Testis (tissue), 5 donors: ENCODE measurements at places on chromosomes 2 and 18. TPM values are rescaled to one million over a fixed set of nuclear protein-coding genes. Genes with fewer than 3 reads are reported as not detected.

DNA sequence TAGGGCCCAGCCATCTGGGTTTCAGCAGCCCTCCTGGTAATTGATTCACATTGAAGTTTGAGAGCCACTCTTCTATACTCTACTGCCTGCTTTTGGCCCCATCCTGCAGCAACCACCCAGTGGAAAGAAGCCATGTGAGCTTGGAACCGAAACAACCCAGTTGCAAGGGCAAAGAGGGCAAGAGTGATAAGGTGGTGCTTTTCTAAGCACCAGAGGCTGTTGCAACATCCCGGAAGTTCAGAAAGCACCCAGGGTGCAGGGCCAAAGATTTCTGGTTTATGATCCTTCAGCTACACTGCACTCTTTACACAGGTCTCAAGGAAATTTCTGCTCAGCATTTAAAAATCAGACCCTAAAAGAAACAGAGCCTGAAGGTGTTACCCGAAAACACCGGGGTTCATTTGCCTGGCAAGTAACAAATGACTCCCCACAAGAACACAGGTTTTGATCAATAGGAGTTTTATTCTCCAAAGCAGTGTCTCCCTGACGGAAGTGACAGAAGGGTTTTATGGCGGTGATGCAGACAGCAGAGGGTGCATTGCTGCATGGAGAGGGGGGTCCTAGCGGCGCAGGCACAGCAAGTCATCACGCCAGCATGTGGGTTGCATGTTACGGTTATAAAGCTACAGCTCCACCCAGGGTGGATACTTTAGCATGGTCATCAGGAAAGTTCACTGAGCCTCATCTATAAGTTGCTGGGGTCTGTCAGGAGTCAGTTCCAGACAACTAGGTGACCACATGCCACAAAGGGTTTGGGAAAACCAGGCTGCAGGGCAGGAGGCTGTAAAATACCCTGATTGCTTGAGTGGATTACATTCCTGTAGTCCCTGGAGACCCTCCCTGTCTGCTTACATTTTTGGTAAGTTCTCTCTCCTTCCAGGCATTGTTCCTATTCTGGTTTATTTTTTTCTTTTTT lies 28.8 kb upstream of the TMEM37 start:
- H3K4me3 ChIP-seq: no peak overlapping the region
- DNase-seq: no peak
- H3K4me1 ChIP-seq: no peaks in the 10 kb centered on the region
- H3K27ac ChIP-seq: no peak overlapping the region
- no peaks in the 10 kb centered on the region for H3K27me3 ChIP-seq

The AGXT gene
- not detected for total RNA-seq

GRCh38 chr2:163213661-163214081 lies 375.1 kb upstream of the KCNH7 start:
- no peak overlapping the region for H3K27ac ChIP-seq
- no peaks in the 10 kb centered on the region for H3K36me3 ChIP-seq
- no peak overlapping the region for H3K4me3 ChIP-seq
- H3K4me1 ChIP-seq: no peaks in the 10 kb centered on the region

GRCh38 chr2:73654175-73654574 lies 12.0 kb upstream of the NAT8 start:
- H3K4me1 ChIP-seq: no peaks in the 10 kb centered on the region
- H3K27me3 ChIP-seq: no peaks in the 10 kb centered on the region
- DNase-seq: no peak
- no peaks in the 10 kb centered on the region for H3K36me3 ChIP-seq
- H3K4me3 ChIP-seq: no peak overlapping the region

The CD8B2 gene
- not detected for total RNA-seq

The ALLC gene
- 8.1 TPM for total RNA-seq

GRCh38 chr2:105580216-105580615 lies 164.5 kb upstream of the NCK2 start:
- H3K36me3 ChIP-seq: no peaks in the 10 kb centered on the region
- no peak overlapping the region for H3K4me3 ChIP-seq
- H3K4me1 ChIP-seq: peaks cover 18% of the 10 kb centered on the region
- no peak for DNase-seq
- no peaks in the 10 kb centered on the region for H3K27me3 ChIP-seq
- H3K27ac ChIP-seq: no peak overlapping the region

DNA sequence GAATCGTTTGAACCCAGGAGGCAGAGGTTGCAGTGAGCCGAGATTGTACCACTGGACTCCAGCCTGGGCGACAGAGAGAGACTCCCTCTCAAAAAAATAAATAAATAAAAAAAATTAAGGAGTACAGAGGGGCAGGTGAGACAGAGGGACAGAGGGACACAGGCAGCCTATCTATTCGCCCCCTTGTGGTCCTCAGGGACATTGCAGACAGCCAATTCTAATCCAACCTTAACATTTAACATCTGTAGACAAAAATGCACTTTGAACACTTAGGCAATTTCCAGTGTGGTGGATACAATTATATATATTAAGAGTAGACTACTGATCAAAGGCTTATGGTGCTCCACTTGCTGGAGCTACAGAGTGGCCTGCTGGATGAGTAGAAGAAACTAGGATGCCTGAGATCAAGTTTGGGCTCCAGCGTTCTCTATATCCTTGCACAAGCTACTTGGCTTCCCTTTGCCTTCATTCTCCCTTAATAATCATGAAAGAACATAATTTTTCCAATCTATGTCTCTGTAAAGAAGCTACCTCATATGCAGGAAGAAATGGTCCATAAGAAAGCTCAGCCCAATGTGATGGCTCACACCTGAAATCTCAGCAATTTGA lies 8.2 kb upstream of the SMARCAL1 start:
- H3K36me3 ChIP-seq: no peaks in the 10 kb centered on the region
- no peak overlapping the region for H3K4me3 ChIP-seq
- peak; percentile 54 for DNase-seq
- no peak overlapping the region for H3K27ac ChIP-seq
- H3K27me3 ChIP-seq: no peaks in the 10 kb centered on the region

The COLEC11 gene
- 15.4 TPM for total RNA-seq

- H3K27me3 ChIP-seq: no peaks in the 10 kb centered on the region
- no peak for DNase-seq
- no peak overlapping the region for H3K4me3 ChIP-seq
- H3K36me3 ChIP-seq: no peaks in the 10 kb centered on the region
- peaks cover 48% of the 10 kb centered on the region for H3K4me1 ChIP-seq
Observed at GRCh38 chr2:111903930-111904439, 5.6 kb downstream of the MERTK start.

The SATB2 gene
- total RNA-seq: 14.1 TPM

The CKAP2L gene
- total RNA-seq: 7.1 TPM

- no peaks in the 10 kb centered on the region for H3K4me1 ChIP-seq
- no peak overlapping the region for H3K27ac ChIP-seq
- H3K36me3 ChIP-seq: no peaks in the 10 kb centered on the region
- DNase-seq: no peak
- H3K4me3 ChIP-seq: no peak overlapping the region
- no peaks in the 10 kb centered on the region for H3K27me3 ChIP-seq
Observed at GRCh38 chr2:201931475-201931874, 102.2 kb upstream of the FZD7 start.

DNA sequence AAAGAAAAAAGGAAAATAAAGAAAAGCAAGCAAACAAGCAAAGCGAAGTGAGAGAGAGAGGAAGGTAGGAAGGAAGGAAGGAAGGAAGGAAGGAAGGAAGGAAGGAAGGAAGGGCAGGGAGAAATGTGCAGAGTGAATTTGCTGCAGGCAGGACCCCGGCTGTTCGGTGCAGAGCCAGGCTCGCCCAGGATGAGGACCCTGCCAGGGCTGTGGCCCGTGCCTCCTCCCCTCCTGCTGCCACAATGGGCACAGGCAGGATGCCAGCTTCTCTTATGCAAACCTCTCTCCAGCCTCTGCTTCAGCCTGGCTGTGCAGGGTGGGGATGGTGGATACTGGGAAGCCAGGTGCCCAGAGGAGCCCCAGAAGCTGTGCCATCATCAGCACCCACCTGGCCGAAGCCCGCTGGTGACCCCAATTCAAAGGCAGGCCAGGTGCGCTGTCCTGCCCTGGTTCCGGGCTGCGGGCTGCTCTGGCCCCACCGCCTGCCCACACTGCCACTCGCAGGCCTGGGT lies 3.2 kb downstream of the GPR17 start:
- H3K36me3 ChIP-seq: no peaks in the 10 kb centered on the region
- DNase-seq: no peak
- H3K27ac ChIP-seq: no peak overlapping the region
- peaks cover 20% of the 10 kb centered on the region for H3K4me1 ChIP-seq

- no peaks in the 10 kb centered on the region for H3K27me3 ChIP-seq
- DNase-seq: peak; percentile 96
- no peaks in the 10 kb centered on the region for H3K4me1 ChIP-seq
- peak overlapping the region; percentile 99 for H3K4me3 ChIP-seq
- peak overlapping the region; percentile 82 for H3K27ac ChIP-seq
- no peaks in the 10 kb centered on the region for H3K36me3 ChIP-seq
Observed at GRCh38 chr2:242088471-242089212, 219.1 kb downstream of the RTP5 start.

The YES1 gene
- total RNA-seq: 193 TPM

- DNase-seq: no peak
- no peak overlapping the region for H3K27ac ChIP-seq
- no peaks in the 10 kb centered on the region for H3K4me1 ChIP-seq
- no peak overlapping the region for H3K4me3 ChIP-seq
- no peaks in the 10 kb centered on the region for H3K27me3 ChIP-seq
Observed at GRCh38 chr2:9156483-9156882, 50.1 kb upstream of the ASAP2 start.

DNA sequence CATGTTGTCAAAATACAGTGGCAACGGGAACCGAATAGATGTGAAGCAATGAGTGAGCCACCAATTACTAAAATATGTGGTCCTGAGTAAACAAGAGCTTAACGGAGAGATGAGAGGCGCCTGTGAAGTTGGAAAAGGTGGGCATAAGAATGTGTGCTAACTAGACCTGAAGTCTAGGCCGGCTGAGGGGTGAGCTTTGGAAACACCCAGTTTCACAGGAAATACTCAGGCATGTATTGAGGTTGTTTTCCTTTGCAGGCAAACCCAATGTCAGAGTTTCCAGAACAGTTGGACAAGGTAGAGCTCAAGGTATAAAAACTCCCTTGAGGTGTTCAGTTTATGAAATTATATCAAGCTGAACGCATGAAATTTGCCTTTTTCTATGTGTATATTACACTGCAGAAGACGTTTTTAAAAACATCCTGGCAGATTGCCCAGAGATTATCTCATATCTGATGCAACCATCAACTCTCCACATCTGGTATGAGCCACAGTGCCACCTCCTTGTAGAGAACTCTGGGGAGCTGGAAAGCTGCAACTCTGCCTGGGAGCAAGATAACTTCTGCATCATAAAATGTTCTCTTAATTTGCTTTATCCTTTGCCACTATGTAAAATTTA lies 3.9 kb upstream of the WDSUB1 start:
- no peaks in the 10 kb centered on the region for H3K36me3 ChIP-seq
- no peak for DNase-seq
- no peak overlapping the region for H3K27ac ChIP-seq
- no peaks in the 10 kb centered on the region for H3K27me3 ChIP-seq
- no peak overlapping the region for H3K4me3 ChIP-seq

GRCh38 chr2:70250434-70250833 lies 2.0 kb upstream of the TIA1 start:
- H3K27me3 ChIP-seq: no peaks in the 10 kb centered on the region
- H3K27ac ChIP-seq: no peak overlapping the region
- no peak overlapping the region for H3K4me3 ChIP-seq
- H3K4me1 ChIP-seq: peaks cover 12% of the 10 kb centered on the region
- H3K36me3 ChIP-seq: no peaks in the 10 kb centered on the region
- no peak for DNase-seq

DNA sequence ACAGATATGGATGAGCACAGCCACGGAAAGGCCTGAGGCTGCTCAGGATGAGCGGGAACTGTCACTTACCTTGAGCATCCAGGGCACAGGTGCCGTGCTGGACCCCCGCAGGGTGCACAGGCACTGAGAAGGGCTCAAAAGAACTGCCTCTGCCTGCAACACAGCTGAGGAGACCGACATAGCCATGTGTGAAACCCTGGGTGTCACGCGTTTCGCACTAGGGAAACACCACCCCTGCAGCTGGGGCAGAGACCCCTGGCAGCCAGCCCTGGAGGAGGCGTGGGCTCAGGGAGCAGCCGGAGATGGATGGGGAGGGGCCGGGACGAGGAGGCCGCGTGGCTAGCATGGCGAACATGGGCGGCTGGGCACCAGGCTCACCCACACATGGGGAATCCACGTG lies 228.9 kb downstream of the EIPR1 start:
- no peak for DNase-seq
- H3K36me3 ChIP-seq: no peaks in the 10 kb centered on the region
- H3K27me3 ChIP-seq: no peaks in the 10 kb centered on the region
- H3K4me1 ChIP-seq: no peaks in the 10 kb centered on the region

GRCh38 chr2:16632598-16632997 lies 33.0 kb downstream of the CYRIA start:
- H3K27me3 ChIP-seq: no peaks in the 10 kb centered on the region
- H3K4me1 ChIP-seq: no peaks in the 10 kb centered on the region
- no peak overlapping the region for H3K4me3 ChIP-seq
- no peak for DNase-seq
- H3K27ac ChIP-seq: no peak overlapping the region

The AAK1 gene
- 47.9 TPM for total RNA-seq

DNA sequence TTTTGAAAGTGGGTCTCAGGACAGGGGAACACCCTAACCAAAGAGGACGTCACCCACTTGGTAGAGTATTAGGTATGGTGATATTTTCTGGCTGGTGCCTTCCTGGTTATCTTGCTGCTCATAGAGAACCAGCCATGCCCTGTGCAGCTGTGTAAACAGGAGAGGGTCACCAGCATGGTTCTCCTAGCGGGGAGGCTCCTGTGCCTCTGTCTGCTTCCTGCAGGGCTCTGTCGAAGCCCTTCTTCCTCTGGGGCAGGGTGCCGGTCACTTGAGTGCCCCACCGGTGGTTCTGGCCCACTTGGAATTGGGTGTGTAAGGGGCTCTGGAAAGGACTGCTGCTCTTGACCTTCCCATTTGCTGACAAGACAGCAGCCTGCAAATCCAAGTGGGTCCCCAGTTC lies 131.6 kb upstream of the MSH6 start:
- H3K27ac ChIP-seq: no peak overlapping the region
- no peak overlapping the region for H3K4me3 ChIP-seq
- DNase-seq: no peak
- no peaks in the 10 kb centered on the region for H3K36me3 ChIP-seq
- no peaks in the 10 kb centered on the region for H3K27me3 ChIP-seq

DNA sequence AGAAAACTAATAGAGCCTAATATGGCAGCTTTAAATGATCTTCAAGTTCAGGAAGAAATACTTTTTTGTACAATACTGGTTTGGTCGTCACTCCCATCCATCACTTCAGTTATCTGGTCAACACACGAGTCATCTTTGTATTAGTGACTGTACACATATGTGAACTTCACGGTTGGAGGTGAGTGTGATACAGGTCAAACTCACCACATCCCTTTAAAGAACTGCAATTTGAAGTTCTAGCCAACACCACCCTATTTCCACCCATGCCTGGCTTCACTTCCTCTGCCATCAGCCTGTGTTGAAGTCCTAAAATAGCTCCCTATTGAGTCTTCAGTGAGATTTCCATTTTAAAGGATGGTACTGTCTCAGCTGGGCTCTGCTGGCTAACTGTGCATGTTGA lies 361.9 kb downstream of the TXNL1 start:
- H3K4me1 ChIP-seq: no peaks in the 10 kb centered on the region
- no peaks in the 10 kb centered on the region for H3K36me3 ChIP-seq
- H3K27ac ChIP-seq: no peak overlapping the region

- no peaks in the 10 kb centered on the region for H3K4me1 ChIP-seq
- DNase-seq: no peak
- H3K27me3 ChIP-seq: no peaks in the 10 kb centered on the region
- H3K4me3 ChIP-seq: no peak overlapping the region
- H3K27ac ChIP-seq: no peak overlapping the region
Observed at GRCh38 chr2:46239847-46240181, 57.4 kb upstream of the EPAS1 start.

The RNF144A gene
- 12.9 TPM for total RNA-seq

The DES gene
- 33.3 TPM for total RNA-seq
